Stomach (tissue), 19 donors: ENCODE measurements at places on chromosomes 13 and 19. TPM values are rescaled to one million over a fixed set of nuclear protein-coding genes. Genes with fewer than 3 reads are reported as not detected.

BEST2 gene
- not detected for total RNA-seq

RFX1 gene
- total RNA-seq: 2.6 TPM

IGFL1 gene
- total RNA-seq: not detected

DNA sequence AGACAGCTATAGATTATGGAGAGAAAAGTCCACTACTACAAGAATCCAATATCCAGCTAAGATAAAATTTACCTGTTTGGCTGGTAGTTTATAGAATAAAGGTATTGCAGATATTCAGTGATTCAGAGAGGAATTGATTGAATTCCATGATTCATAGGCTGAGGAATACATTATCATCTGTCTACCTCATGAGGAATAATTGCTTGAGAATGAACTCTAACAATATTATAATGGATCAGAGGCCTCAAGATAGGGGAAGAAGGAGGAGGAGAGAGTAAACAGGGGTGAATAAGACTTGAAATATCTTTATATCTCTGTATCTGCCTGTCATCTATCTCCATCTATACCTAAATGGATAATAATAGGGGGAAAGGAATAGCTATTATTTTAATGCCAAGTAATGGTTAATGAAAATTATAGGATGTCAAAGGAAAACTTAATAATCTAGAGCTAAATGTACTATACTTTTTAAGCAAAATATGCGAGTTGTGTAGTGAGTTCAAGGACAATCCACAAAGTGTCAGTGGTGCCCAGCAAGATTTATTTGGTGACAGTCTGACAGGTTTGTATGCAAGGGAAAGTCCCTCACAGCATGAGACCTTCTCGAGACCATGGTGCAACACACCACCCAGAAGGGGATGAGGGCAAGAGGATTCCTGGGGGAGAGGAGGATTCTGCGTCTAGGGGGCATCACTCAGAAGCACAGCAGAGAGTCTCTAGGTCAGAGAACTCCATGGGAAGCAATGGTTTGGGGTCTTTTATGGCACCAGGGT is 224.5 kb downstream of the GPC5 start:
- no peaks in the 10 kb centered on the region for H3K4me1 ChIP-seq
- no peak overlapping the region for H3K27ac ChIP-seq
- H3K27me3 ChIP-seq: no peaks in the 10 kb centered on the region
- H3K36me3 ChIP-seq: no peaks in the 10 kb centered on the region

DNA sequence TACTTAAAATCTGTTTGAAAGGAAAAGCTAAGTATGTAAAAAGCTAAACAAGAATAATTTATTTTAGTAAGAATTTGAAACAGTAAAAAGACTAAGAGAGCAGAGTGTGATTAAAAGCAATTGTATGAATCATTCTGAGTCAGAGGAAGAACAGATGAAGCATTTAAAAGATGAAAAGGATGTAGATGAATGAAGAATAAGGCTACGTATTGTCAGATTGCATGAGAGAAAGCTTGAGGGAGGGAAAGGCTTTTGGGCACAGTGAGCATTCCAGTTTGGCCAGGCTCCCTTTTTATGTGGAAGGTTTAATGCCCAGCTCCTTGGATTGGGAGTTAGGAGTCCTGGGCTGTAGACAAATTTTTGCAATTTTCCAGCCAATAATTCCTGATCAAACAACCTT is 117.7 kb downstream of the FREM2 start:
- H3K36me3 ChIP-seq: no peaks in the 10 kb centered on the region
- no peak overlapping the region for H3K27ac ChIP-seq
- no peak overlapping the region for H3K4me3 ChIP-seq
- no peaks in the 10 kb centered on the region for H3K4me1 ChIP-seq
- H3K27me3 ChIP-seq: no peaks in the 10 kb centered on the region

DNA sequence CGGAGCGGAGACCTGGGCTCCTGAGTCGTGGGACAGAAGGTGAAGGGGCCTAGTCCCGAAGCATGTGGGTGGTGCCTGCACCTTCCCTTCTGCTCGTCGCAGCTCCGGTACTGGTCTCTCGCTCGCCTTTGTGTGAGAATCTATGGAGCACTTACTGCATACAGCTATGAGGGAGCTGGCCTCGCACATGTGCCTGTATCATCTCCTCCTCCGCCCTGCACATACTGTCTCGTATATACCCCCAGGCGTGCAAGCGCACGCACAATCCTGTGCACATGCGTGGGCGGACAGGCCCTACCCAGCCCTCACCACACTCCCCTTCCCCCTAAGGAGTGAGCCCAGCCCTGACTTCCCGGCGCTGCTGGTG is 8.7 kb downstream of the PIK3R2 start:
- H3K36me3 ChIP-seq: peaks cover 49% of the 10 kb centered on the region
- peaks cover 30% of the 10 kb centered on the region for H3K4me1 ChIP-seq
- no peaks in the 10 kb centered on the region for H3K27me3 ChIP-seq
- DNase-seq: no peak
- H3K27ac ChIP-seq: peak overlapping the region; percentile 41

DNA sequence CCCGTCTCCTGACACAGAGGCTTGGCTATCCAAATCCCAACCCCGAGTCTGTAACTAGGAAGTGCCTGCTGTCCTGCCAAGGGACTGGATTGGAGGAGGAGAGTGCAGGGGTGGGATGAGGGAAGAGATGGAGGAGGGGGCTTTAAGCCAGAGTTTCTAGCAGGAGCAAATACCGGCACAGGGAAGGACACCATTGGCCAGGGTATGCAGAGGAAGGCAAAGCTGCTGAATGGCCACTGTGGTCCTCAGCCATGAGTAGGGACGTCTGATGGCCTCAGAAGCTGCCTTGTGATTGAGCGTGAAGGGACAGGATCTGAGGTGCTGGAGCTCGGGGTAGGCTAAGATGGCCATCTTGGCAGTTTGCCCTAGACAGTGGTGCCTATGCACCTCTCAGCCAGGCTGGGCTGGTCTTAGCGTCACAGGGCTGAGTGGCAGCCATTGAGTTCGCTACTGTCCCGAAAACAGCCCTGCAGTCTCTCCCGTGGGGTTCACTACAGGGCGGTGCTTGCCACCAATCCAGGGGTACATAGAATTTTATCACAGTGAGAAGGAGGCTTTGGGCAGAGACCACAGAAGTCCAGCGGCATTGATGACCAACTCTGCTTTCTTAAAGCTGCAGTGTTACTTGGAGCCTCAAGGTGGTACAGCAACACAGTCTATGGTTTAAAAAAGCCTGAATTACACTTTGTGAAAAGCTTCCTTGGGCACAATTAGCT is 61.8 kb downstream of the AKAP11 start:
- H3K27me3 ChIP-seq: no peaks in the 10 kb centered on the region
- peak; percentile 50 for DNase-seq
- H3K27ac ChIP-seq: no peak overlapping the region
- H3K36me3 ChIP-seq: no peaks in the 10 kb centered on the region
- H3K4me1 ChIP-seq: no peaks in the 10 kb centered on the region
